ENCODE measurements at places on chromosomes 2 and 18. TPM values are rescaled to one million over a fixed set of nuclear protein-coding genes. Genes with fewer than 3 reads are reported as not detected.

- no peak for DNase-seq
These were observed 26.8 kb downstream of the DIS3L2 start for GRCh38 chr2:231988179-231988866.

DNA sequence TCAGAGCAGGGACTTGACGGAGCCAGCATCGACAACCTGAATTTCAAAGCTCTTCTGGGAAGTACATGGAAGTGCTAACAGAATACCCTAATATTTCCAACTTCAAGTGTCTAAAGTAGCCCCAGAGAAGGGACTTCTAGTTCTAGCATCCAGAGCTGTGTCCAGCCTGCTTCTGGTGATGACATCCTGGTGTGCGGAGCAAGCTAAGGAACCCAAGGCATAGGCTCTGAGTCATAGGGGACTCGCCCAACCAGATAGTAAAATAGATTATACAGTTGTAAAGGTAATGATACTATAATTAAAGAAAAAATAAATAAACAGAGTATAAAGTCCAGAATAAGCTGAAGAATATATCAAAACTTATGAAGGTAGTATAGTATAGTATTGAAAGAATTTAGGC lies 108.1 kb upstream of the SERPINE2 start:
- no peak for DNase-seq

DNA sequence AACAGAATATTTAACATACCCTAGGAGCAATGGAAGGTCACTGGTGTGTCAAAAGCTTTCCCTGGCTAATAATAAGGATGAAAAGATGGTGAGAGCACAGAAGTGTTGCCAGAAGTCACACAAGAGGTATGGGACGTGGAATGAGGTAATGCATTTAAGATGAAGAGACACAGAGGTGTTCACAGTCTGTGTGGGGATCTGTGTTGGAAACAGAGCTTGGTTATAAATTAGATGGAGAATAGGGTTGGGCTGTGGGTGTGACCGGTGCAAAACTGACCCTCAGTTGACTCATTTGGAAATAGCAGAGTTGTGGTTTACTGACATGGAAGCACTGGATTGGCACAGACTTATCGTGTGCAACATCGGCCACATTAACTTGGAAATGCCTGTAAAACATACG lies 372.5 kb downstream of the SATB2 start:
- DNase-seq, result no peak

GRCh38 chr2:155309483-155309882 lies 611.0 kb downstream of the KCNJ3 start:
- no peak for DNase-seq

- no peak for DNase-seq
These were observed 17.3 kb downstream of the ZBTB7C start for GRCh38 chr18:48391868-48392267.

DNA sequence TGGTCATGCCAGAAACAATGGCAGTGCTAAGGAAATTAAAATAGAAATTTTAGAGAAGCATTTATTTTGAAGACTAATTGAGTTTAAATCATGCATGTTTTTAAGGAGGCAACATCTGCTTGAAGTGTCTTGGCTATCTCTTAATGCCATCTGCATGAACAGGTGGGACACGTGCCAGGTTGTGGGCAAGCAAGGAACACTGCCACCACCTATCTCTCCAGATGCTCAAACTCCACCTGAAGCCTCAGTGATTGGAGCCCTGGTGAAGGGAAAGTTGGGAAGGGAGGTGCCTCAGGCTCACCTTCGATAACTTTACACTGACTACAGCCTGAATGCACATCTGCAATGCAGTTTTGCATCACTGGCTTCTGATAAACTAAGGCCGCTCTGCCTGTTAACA lies 91.5 kb downstream of the TPGS2 start:
- no peak for DNase-seq

DNA sequence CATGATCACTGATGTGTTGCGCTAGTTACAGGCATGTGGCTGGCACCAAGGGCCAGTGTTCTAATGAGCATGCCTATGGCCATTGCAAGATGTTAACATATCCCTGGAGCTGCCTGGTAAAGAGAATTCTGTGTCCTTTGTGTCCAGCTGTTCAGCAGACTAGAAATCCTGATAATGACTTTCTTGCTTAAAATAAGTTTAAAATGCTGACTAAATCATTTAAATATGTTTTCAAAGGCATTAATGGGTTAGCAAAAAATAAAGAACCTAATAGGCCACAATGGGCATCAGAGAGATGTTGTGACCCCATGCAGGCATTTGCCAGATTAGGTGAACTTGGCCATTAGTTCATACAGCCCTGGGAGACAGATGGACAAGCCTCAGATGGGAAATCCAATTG lies 67.5 kb downstream of the GPR39 start:
- DNase-seq, result no peak

- DNase-seq, result no peak
These were observed 651 bp downstream of the STK17B start for GRCh38 chr2:196170606-196171247.

DNA sequence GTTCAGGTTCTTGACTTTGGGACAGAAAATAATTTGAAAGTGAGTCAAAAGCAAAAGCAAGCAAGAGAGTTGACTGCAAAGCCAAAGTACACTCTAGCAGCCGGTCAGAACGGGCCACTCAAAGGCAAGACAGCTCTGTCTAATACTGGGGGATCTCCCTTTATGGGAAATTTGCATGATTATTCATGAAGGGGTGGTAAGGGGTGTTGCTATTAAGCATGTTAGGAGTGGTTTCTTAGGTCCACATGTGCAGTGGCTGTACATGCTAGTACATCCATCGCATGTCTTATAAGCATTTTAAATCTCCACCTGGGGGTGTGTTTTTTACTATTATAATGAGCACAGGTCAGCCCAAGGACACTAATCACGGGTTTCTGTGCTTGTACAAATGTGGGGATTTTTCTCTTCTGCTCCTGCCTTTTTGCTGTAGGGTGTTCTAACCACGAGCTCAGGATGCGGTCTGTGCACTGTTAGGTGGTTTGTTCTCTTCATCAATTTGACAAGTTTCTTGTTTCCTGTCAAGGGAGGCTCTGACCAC lies 60.2 kb upstream of the SPP2 start:
- DNase-seq, result no peak

- peak; percentile 55 for DNase-seq
These were observed 533.4 kb downstream of the ERBB4 start for GRCh38 chr2:212005085-212005671.

DNA sequence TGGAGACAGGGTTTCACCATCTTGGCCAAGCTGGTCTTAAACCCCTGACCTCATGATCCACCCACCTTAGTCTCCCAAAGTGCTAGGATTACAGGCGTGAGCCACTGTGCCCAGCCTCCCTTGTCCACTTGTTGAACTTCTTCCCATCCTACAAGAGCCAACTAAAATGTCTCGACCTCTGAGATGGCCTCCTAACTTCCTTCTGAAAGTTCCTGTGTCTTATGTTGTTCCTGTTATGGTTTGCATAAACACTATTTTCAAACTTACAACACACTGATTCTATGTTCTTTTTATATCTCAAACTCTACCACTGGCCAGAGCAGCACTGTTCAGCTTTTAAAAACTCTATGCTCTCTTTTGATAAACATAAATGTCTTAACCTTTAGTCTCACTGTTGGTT lies 63.3 kb upstream of the UGP2 start:
- no peak for DNase-seq

DNA sequence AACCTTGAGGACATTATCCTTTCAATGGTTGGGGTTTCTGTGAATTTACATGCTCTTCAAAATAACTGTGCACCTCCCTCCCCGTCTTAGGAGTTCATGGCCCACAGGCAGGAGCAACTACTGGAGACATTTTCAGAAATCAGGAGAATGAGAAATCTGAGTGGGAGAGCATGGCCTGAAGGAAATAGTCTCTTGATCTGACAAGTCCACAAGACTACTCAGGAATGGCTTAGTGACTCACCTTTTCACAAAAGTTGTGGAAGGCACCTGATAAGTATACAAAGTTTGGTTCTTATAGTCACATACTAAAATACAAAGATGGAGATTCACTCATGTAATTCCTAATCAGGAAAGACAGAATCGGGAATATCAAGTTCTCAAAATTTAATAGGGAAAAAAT lies 83.6 kb upstream of the NCKAP5 start:
- DNase-seq, result no peak

GRCh38 chr18:57249179-57249578 lies 102.3 kb downstream of the BOD1L2 start:
- DNase-seq, result no peak

DNA sequence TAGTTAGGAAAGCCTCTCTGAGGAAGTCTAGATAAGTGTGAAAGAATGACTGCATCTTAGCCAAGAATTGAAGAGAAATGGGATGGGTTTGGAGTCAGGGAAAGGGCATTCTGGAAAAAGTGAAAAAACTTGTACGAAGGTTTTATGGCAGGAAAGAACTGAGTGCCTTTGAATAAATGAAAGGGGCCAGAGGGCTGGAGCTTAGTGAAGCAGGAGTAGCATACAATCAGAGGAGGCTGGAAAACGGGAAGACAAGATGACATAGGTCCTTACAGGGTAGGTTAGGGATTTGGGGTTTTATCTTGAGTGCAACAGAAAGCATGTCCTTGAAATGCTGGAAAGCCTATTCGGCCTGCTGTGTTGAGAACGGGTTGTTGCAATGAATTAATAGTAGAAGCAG lies 152.6 kb upstream of the RND3 start:
- no peak for DNase-seq

- DNase-seq, result no peak
These were observed 57.3 kb upstream of the KLF7 start for GRCh38 chr2:207223051-207223450.

DNA sequence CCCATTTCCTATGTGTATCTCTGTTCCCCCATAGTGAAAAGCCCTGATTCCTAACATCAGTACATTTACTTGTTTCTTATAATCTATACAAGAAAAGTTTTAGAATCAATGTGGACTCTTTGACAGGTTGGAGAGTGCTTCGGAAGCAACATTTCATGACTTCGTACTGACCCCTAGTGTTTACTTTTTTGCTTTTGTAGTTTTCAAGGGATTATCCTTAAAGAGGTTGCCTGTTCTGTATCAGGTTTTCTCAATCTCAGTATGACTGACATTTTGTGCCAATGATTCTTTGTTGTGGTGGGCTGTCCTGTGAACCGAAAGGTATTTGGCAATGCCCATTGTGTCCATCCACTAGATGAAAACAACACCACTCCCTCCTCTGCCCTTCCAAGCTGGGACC lies 43.3 kb upstream of the SERPINB2 start:
- DNase-seq, result no peak

DNA sequence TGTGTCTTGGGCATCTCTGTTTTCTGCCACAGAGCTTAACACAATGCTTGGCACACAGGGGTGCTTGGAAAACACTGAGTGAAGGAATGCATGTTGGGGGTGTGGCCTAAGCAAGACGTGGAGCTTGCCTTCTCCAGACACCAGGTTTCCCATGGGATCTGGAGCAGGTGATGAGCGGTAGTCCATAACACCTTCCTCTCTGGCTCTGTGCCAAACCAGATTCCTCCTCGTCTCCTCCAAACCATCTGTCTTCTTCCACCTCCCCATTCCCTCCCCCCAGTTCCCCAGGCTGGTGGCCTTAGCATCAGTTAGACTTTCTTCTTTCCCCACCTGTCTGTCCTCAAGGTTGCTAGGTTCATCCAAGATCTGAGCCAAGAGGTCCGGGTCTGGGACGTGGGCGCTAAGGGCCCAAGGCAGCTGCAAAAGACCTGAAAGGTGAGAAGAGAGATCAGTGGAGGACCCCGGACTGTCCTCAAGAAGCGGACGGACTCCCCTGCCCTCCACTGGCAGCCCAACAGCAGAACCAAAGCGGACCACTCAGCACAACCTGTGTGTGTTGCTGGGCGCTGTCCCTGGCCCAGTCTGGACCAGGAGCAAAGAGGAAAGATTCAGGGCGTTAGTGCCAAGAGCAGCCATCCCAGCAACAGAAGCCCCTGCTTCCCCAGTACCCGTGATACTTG lies 1.2 kb upstream of the ITM2C start:
- no peak for DNase-seq

GRCh38 chr2:53202063-53202462 lies 565.5 kb upstream of the CHAC2 start:
- DNase-seq, result no peak

DNA sequence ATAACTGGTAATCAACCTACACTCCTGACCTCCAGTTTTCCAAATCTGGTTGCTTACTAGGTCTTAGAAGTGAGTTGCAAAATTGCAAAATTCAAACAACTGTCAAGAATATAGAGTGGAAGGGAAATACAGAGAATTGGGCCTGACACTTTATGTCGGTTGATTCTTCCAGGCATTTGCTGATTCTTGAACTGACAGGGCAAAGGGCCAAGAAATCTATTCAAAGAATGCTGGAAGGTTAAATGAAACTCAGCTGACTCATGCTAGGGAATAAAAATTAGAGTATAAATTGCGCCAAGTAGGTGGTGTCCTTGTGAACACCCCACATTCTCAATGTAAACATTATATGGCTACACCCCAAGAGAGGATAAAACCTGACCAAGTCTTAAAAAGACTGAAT lies 21.5 kb upstream of the ZSCAN30 start:
- no peak for DNase-seq

DNA sequence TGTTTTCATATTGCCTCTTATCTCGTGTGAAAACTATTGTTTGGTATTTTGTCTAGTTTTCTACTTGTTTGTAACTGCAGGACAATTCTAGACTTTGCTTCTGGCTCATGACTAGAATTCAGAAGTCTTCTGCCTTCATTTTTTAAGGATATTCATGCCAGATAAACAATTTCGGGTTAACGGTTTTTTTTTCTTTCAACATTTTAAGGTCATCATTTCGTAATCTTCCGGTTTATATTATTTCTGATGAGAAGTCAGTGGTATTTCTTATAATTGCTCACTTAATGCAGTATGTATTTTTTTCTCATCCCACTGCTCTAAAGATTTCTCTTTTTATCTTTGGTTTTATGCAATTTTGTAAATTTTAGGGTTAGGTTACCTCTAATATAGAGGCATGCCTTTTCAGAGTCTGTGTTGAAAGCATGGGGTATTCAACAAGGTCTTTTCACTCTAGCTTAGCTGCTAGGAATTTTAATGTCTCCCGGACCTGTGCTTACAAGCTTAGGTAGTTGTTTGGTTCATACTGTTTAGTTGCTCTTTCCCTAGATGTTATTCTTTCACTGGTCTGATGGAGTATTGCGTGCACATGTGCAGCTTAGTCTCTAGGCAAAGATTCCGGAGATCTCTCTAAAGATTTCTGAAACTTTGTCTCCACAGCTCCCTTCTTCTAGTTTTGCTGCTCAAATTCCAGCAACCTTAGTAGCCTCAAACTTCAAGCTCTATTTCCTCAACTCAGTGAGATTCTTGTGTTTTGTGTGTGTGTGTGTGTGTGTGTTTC lies 198.1 kb downstream of the MCFD2 start:
- no peak for DNase-seq

GRCh38 chr2:54497763-54498680 lies 41.9 kb downstream of the SPTBN1 start:
- no peak for DNase-seq

Gene CHAC2
- polyA plus RNA-seq, result 5.4 TPM

Gene CAPG
- 114 TPM for polyA plus RNA-seq

Gene ERFE
- polyA plus RNA-seq, result 5.1 TPM

Gene CLEC4F
- polyA plus RNA-seq, result not detected

Gene SKA1
- 9.2 TPM for polyA plus RNA-seq

Gene COLEC12
- polyA plus RNA-seq, result 0.47 TPM

Gene TCF23
- polyA plus RNA-seq, result 0.02 TPM

Gene SPC25
- polyA plus RNA-seq, result 21.0 TPM

Gene QPCT
- polyA plus RNA-seq, result 4.3 TPM

Gene SLC25A12
- 7.7 TPM for polyA plus RNA-seq

Gene CYTIP
- 0.17 TPM for polyA plus RNA-seq

Gene PKDCC
- polyA plus RNA-seq, result 115 TPM

Gene GNLY
- not detected for polyA plus RNA-seq

Gene SPEG
- 37.1 TPM for polyA plus RNA-seq

Gene LRRC30
- not detected for polyA plus RNA-seq

Gene COBLL1
- polyA plus RNA-seq, result 1.4 TPM
